RPMI8226 (cell line): ENCODE measurements at places on chromosomes 2 and 18.

DNA sequence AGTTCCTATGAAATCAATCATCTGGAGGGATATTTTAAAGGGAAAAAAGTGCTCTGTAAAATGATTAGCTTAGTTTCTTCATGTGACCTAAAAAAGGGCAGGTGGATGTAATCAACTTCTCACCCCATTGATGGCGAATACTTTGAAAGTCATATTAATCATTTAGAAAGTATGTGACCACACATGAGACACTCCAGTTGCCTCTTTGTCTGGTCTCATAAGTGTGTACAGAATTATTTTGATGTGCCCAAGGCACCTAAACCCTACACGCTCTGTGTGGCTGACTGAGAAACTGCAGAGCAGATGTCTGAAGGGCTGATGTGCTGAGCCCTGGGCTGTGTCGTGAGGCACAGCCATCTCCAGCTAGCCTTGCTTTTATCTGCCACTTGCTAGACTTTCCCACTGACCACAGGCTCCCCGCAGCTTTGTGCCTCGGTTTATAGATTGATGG is 26.9 kb downstream of the SGPP2 start:
- DNase-seq: no peak

GRCh38 chr2:227450926-227451654 is 20.9 kb upstream of the AGFG1 start:
- DNase-seq: no peak

GRCh38 chr2:113056521-113056920 is 2.5 kb upstream of the IL36RN start:
- no peak for DNase-seq

DNA sequence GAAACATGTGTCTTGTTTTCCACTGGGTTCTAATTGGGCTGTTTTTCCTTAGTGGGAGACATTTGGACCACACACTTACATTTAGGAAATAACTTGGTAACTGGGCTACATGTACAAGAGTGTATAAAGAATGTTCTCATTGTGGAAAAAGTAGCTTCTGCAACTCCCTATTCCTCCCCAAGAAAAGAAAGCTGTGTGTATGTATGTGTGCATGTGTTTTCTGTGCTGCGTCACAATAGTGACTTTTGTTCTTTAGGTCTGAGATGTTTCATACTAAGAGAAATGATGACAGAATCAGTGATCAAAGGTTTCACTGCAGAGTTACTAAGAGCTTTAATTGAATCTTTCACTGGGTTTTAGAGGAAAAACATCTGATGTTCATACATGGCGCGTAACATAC is 82.7 kb downstream of the TANC1 start:
- DNase-seq: no peak

DNA sequence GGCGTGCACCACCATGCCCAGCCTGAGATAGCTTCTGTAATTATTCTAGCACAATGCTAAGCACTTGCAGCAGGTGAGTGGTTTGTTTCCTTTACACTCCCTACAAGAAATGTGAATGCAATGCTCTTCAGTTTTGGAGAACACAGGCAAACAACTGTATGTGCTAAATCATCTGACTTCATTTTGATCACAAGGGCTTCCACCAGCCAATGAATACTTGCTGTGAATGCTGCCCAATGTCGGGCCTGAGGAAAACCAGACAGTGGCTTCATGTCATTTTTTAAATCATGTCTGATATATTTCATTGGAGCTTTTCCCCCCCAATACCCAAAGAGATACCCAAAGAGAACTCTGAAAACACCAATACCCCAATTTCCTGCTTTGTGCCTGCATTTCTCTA is 155.6 kb upstream of the XPO1 start:
- no peak for DNase-seq

GRCh38 chr2:63590626-63591408 is 2.1 kb downstream of the MDH1 start:
- DNase-seq: peak; percentile 93

- DNase-seq: no peak
These were observed 233.3 kb downstream of the LDLRAD4 start for GRCh38 chr18:13451661-13452387.

- DNase-seq: no peak
These were observed 71.3 kb upstream of the TWSG1 start for GRCh38 chr18:9263264-9263663.

- DNase-seq: no peak
These were observed 1213.1 kb upstream of the SLC39A10 start for GRCh38 chr2:194443926-194444325.

DNA sequence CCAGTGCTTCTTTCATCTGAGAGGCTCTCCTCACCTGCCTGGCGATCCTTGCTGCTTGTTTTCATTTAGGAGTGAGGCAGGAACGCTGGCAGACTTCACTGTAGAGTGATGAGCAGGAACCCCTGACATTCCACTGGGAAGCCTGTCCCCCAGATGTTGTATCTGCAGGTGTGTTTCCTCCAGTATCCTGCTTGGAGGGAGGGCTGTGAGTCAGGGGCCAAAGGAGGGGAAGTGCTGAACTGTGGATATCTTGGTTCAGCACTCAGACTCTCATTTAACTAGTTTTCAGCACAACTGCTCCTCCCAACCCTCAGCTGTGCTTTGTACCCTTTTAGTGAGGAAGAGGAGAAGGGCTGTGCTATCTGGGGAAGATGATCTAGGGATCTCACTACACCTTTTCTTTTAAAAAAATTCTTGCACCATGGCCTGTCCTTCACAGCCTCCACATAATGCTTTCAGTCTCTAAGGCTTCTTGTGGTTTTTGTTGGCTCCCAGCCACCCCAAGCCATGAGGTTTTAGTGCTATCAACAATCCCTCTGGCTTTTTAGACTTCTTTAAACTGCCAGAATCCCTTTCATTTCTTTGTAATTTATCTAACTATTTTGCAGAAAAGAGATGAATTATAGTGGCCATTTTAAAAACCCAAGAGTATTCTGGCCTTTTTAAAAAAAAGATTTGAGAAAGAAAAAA is 11.2 kb downstream of the ANKAR start:
- DNase-seq: peak; percentile 85

DNA sequence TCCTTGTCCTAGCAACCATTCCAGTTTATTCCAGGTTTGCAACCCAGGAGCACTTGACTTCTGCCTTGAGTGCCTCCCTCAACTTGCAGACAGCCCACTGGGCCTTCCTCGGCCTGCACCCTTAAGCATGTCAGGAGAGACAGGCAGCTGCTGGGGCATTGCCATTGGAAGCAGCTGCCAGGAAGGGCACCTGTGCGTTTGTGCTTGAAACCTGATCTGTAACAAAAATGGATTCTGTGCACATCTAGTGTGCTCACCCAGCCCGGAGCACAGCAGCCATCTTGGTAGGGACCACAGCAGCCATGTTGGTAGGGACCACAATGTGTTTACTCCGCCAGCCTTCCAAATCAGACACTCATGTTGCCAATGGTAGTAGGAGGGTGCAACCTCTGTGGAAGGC is 44.3 kb upstream of the GLI2 start:
- no peak for DNase-seq
